Nucleus accumbens (tissue), 56 donors: ENCODE measurements at places on chromosomes 3 and 15.

GRCh38 chr3:82133070-82133606 is 371.7 kb upstream of the GBE1 start:
- peak; percentile 9 for DNase-seq

DNA sequence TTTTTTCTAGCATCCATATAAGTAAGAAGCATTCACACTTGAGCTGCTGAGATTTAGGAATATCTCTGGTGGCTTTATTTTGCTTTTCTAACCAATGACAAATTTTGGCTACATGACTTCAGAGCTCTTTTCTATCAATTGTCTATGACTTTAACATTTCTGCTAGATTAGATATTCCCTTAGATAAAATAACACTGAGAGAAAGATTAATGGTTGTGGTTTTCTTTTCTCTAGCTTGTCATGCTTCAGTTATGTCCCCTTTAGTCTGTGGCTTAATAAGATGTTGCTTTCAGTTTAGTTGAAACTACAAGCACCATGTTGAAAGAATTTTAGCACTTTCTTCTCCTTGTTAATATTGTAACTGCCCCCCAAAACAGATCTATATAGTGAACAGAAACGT is 665.6 kb upstream of the CCDC54 start:
- no peak for DNase-seq

- DNase-seq = no peak
These were observed 20.7 kb downstream of the DUOX1 start for GRCh38 chr15:45150481-45150880.

DNA sequence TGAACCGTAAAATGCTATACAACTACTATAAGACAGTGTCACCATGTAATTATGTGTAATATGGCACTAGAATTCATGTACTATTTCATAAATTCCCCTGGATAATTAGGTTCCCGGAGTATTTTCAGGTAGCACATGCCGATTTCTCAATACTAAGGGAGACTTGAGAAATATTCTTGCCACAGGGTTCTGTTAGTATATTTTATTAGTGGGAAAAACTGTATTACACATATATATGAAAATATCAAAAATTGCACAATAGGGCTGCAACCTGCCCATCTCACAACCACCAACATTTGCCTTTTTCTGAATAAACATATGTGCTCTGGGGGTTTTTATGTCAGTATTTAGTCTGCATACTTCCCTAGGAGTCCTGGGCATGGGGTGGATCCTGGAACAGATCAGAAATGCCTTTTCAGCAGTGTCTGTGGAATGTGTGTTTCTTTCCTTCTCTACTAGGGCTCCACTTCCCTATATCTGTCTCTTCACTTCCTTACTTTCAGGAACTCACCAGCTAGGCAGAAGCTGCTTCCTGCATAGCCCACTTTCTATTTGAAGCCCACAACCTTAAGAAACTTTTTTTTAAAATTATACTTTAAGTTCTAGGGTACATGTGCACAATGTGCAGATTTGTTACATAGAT is 87.5 kb downstream of the RPL39L start:
- DNase-seq = no peak

DNA sequence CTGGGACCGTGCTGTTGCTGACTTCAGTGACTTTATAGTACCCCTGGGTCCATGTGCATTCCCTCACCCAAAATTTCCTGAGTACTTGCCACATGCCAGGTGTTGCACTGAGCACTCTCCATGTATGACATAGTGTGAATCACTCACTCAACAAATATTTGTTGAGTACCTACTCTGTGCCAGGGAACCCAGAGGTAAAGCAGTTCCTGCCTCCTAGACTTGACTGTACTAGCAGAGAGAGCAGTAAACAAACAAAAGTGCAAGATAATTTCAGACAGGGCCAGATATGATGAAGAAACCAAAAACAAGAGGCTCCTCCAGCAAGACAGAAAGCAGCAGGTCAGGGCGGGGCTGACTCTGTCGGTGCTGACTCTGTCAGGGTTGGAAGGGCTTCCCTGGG is 12.2 kb downstream of the TGM4 start:
- no peak for DNase-seq

DNA sequence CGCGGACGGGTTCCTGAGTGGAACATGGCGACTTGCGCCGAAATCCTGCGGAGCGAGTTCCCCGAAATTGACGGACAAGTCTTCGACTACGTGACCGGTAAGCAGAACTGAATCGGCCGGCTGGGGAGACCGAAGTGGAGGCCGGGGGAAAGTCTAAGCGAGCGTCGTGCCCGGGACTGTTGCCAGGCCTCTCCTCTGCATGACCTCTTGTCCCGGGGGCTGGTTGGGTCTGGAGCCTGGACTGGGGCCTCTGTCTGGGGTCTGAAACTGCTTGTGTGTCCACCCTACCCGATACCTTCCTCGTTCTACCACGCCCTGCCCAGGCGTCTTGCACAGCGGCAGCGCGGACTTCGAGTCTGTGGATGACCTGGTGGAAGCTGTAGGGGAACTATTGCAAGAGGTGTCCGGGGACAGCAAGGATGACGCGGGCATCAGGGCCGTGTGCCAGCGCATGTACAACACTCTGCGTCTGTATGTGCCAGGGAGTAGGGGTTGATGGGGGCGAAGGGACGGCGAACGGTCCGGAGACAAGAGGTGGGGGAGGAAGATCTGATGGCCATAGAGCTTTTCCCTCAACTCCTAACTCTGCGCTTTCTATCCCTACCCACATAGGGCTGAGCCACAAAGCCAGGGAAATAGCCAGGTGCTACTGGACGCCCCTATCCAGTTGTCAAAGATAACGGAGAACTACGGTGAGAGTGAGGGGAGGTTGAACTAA is at the start of gene ABCF3:
Gene ABCF3, plus strand, starts transcription at position 16 of the 718 bp plus-strand sequence. Its CDS starts 9 bp downstream, at position 25.
- DNase-seq = no peak

GRCh38 chr3:197750396-197750831 is 731 bp downstream of the FYTTD1 start:
- no peak for DNase-seq
